ENCODE measurements at places on chromosomes 12 and 14. TPM values are rescaled to one million over a fixed set of nuclear protein-coding genes. Genes with fewer than 3 reads are reported as not detected.

Gene KCNK13
- not detected for total RNA-seq

Gene MYH6
- not detected for total RNA-seq

Gene PAPLN
- total RNA-seq, result 32.5 TPM

Gene SELPLG
- 50.9 TPM for total RNA-seq

Gene SMCO2
- not detected for total RNA-seq

Gene UBE3B
- 27.0 TPM for total RNA-seq

DNA sequence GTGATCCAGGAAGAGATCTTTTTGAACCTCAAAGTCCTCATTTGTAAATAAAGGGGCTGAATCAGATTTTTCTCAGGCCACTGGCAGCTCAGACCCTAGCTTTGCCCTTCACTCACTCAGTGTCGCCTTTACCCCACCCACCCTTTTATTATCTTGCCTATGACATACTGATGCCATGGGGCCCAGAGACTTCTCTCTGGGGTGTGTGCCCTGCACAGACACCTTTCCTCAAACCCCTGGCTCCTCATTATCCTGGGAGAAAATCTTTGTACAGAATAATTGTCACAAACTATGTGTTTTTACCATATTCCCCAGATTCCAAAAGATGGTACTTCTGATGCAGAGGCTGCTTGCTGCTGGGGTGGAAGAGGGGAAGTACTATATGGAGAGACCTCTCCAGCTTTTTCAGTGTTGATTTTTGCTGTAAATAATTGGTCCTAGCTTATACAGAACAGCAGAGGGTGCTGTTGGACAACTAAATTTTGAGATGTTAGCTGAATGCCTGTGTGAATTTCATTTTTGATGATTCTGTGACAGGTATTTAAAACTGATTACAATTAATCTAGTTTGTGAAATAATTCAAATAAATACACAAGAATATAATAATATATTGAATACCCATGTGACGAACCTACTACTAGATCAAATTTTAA is 53.9 kb upstream of the DCD start:
- DNase-seq, result no peak

DNA sequence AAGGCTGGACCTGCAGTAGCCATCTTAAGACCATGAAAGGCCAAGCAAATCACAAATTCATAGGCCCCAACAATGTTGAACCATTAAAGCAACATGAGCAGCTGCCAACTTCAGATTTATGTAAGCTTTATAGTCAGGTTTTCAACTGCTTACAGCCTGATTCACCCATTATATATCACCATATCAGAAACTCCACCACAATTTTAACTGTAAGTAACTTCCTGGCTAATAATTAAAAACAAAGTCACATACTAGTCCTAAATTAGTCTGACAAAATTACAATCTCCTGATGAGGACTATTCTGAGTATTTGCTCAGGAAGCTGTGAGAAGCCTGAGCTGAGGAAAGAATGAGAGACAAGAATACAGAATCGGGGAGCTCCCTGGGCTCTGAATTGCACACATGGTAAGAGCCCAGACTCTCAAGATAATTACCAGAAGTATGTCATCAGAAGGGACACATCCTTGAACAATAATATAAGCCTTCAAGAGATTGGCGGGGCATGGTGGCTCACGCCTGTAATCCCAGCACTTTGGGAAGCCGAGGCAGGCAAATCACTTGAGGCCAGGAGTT is 55.1 kb downstream of the NUMB start:
- DNase-seq, result no peak

DNA sequence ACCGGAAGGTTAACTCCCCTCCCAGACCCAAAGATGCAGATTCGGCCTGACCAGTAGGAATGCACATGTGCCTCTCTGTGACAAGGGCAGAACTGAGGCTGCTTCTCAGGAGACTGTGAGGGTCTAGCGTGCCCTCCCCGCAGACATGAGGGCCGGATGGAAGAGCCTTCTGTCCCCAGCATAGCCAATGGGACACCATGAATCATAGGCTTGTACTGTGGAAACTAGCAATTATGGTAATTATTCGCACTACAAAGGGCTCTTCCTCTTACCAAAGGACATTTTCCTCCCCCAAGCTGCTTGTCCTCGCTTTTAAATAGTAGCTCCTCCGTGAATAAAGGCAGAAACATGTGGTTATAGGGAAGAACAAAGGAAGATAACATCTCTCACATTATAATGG is 6.2 kb downstream of the COA8 start:
- DNase-seq, result no peak

DNA sequence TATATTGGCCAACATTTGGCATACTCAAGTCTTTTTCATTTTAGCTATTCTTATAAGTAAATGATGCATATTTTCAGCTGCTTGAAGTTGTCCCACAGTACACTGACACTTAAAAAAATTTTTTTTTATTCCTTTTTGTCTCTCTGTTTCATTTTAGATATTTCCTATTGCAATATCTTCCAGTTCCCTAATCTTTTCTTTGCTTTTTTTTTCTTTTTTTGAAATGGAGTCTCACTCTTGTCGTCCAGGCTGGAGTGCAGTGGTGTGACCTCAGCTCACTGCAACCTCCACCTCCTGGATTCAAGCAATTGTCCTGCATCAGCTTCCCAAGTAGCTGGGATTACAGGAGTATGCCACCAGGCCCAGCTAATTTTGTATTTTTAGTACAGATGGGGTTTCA is 217.4 kb upstream of the KRR1 start:
- DNase-seq, result no peak

GRCh38 chr14:99737451-99737951 is 53.4 kb downstream of the CYP46A1 start:
- DNase-seq, result peak; percentile 87

DNA sequence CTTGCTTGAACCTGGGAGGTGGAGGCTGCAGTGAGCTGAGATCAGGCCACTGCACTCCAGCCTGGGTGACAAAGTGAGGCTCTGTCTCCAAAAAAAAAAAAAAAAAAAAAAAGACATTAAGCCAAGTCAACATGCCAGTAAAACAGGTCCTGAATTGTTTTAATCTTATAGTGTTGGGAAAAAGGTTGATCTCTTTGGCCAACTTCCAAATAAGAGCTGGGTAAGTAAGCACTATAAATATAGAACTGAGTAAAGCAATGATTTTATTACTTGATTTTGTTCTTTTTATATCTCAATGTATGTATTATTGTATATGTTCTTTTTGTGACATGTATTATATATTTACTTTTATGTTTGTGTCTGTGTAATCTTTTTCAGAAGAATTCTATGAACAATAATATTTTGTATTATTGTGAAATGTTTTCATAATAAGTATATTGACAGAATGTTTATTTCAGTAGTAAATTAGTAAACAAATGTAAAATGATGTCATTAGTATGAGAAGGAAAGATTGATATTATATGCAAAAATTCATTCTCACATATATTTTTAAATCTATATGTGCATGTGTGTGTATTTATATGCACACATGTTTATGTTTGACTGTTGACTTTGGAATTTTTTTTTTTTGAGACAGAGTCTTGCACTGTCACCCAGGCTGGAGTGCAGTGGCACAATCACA is 9.6 kb upstream of the AKAP6 start:
- no peak for DNase-seq

DNA sequence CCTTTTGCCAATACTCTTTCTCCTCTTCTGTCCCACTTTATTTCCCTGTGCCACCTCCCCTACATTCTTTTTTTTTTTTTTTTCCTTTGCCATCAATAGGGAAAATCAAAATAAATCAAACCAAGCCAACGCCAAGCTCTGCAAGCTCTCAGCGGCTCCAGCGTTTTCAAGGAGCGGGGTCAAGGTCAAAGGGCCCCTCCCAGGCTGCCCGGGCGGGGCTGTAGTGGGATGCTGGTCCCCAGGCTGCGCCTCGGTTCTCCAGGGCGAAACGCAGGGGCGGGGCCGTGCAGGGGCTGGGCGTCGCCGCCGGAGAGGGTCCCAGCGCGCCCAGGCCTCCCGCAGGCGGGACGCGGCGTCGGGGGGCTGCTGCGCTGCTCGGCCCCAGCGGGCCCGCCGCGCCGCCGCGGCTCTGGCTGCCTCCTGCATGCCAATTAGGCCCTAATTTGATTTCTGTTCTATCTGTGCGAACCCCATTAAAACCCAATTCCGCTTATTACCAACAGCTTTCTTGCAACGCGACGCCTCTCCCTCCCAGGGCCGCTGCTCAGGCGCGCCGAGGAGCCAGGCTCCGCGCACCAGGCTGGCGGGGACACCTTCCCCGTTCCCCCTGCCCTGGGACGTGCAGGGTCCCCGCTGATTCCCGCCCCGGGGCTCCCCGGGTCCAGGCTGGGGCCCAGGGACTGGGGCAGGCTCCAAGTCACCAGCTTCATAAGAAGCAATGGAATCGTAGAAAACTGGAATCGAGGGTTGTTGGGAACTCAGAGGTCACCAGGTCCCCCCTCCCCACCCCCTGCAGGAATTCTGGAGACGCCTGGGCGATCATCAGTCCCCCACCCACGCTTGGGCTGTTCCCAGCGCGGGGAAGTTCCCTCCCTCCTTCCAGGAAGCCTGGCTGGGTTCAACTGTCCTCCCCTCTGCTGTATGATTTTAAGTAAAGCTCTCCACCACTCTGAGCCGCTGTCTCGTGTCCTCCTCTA is 50.7 kb upstream of the MAP1LC3B2 start:
- peak; percentile 92 for DNase-seq

DNA sequence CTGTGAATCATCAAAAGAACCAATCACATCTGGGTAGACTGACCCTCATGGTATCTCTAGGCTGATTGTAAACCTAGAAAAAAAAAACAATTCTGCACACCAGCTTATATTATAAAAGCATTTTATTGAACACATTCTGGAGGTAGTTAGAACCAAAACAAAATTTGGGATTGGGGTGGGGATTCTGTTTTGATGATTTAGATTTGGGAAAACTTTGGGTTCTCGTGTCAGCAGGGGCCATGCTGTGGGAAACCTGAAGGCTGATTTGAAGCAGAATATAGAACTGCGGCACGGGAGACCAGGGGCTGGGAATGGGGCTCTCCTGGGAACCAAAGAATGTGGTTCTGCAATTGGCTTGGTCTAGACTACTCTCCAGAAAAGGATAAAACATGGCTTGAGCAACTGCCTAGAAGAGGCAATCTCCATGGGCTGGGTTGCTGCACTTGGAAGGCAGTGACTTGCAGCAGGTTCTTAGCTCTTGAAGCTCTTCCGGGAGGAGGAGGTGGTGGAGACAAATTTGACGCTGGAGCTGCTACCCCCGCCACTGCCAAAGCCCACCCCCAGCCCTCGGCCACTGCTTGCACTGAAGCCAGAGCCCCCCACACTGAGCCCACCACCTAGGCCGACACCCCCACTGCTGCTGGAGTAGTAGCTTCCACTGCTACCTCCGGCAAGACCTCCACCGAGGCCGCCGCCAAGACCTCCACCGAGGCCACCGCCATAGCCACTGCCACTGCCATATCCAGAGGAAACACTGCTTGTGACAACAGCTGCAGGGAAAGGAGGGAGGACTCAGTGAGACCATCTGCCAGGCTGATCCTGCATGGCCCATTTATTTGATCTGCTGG is 5.5 kb downstream of the KRT5 start:
- DNase-seq, result peak; percentile 60

GRCh38 chr14:75301666-75302325 is 23.2 kb downstream of the FOS start:
- DNase-seq, result no peak

- no peak for DNase-seq
Measured at GRCh38 chr12:109542876-109543275, 30.4 kb downstream of the MMAB start.

GRCh38 chr12:112261559-112261958 is 120.7 kb downstream of the HECTD4 start:
- no peak for DNase-seq

DNA sequence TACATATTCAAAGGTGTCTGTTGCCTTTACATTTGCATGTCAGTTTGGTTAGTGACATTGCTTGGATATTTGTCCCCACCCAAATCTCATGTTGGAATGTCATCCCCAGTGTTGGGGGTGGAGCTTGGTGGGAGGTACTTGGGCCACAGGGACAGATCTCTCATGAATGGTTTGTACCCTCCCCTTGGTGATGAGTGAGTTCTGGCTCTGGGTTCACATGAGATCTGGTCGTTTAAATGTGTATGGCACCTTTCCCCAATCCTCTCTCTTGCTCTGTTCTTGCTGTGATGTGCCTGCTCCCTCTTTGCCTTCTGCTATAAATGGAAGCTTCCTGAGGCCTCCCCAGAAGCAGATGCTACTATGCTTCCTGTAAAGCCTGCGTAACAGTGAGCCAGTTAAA is 207.9 kb upstream of the DIO3 start:
- DNase-seq, result no peak

GRCh38 chr12:57693317-57693658 is 644 bp upstream of the OS9 start:
- DNase-seq, result no peak

DNA sequence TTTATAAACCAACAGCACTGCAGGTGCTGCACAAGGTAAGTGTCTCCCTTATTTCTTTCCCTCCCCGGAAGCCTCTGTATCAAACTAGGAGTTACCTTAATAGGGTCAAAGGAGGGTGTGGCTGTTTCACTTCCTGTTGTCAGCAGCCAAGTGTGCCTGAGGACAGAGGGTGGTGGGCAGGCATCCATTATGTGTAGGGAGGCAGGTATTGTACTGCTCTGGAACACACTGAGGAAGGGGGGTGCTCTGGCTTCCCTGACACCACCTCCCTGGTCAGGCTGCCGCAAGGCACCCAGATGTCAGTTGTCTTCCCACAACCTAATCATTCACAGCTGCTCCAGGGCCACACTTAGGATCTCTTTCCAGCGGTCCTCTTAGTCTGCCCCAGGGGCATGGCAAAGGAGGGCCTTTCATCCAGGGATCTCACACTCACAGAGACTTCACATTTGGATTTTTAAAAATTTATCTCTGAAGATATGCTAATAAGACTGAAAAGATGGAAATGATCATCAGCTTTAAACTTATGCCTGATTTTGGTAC is 132.0 kb upstream of the ARHGAP5 start:
- DNase-seq, result no peak
